ENCODE measurements at places on chromosomes 4 and X. TPM values are rescaled to one million over a fixed set of nuclear protein-coding genes. Genes with fewer than 3 reads are reported as not detected.

The ODAPH gene
- 1.9 TPM for total RNA-seq

The ETDB gene
- not detected for total RNA-seq

The INTS6L gene
- total RNA-seq: 25.0 TPM

The RGN gene
- total RNA-seq: not detected

DNA sequence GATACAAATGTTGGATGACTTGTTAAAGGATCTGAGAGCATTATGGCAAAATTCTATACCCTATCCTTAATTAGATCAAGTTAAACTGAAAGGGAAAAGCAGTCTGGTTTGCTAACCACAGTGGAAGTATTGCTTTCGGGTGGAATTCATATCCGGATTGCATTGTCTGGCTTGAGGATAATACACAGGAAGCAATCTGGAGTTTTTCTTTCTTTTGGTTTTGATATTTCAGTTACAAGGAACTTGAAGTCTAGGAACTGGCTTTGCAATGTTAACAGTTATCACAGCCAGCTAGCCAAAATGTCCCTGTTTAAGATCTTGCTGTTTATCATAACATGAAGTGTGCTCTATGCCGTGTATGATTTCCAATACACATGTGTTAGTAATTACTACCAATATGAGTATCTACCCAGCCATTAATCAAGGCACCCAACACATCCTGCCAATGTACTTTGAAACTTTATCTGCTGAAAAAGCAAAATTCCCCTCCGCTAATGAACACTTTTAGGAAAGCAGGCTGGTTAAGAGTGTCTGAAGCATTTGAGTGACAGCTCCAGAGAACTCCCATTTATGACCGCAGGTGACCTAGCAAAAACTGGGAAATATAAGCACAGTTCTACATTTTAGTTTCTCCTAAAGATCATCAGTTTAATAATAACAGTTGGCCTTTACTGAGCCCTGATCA lies 146.4 kb downstream of the PALLD start:
- no peak overlapping the region for H3K27ac ChIP-seq
- no peaks in the 10 kb centered on the region for H3K36me3 ChIP-seq
- DNase-seq: no peak

DNA sequence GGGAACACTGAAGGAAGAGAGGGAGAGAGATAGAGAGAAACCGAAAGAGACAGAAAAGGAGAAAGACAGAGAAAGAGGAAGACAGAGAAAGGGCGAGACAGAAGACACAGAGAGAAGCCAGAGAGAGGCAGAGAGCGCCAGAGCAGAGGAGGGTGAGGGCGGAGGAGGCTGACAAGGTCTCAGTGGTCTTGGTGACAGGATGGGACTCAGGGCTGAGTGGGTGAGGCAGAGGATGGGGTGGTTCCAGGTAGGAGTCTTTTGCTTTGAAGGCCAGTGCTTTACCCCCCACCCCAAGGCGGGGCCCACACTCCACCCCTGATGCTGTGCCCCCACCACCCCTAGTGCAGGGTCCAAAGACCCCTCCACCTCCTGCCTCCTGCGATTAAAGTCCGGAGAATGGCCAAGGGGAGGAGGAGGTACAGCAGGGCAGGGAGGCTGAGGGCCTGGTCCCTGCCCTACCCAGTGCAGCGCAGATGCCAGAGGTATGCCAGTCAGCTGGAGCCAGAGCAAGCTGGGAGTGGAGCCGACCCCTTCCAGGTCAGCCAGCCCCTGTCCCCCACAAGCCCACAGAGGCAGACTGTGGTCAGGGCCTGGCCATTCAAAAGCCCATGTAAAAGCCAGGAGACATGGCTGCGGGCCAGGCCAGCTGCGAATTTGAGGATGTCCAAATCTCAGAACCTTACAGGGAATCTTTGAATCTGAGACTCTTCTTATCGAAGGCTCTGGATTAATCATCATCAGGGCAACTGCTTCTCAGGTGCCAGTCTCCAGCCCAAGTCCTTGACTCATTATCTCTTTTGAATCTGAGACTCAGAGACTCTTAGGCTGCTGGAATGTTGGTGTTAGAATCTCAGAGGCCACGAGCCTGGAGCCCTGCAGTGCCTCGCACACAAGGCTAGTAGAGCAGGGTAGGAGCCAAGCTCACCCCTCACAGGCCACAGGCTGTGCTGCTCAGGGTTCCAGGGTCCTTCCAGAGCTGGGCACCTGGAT lies 758 bp downstream of the IQSEC2 start:
- H3K27ac ChIP-seq: no peak overlapping the region
- no peak for DNase-seq
- H3K4me1 ChIP-seq: peaks cover 11% of the 10 kb centered on the region
- no peaks in the 10 kb centered on the region for H3K36me3 ChIP-seq
- H3K27me3 ChIP-seq: peaks cover 2% of the 10 kb centered on the region

DNA sequence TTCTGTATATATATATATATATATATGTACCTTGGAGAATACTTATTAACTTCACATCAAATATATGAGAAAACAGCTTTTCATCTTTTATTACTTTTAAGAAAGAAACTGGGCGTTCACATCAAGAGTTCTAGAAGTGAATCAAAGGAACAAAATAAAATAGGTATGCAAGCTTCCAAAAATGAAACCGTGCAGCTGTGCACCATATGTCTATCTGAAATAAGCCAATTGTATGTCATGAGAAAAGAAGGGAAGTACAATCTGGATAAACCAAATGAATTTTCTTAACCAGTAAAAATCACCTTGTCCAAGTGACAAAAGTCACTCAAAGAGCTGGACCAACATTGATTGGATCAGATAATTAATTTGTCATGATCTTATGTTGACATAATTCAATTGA lies 405.4 kb upstream of the TECRL start:
- no peaks in the 10 kb centered on the region for H3K27me3 ChIP-seq
- H3K36me3 ChIP-seq: no peaks in the 10 kb centered on the region
- no peak for DNase-seq

- no peaks in the 10 kb centered on the region for H3K36me3 ChIP-seq
- no peak overlapping the region for H3K4me3 ChIP-seq
- H3K4me1 ChIP-seq: no peaks in the 10 kb centered on the region
- H3K27ac ChIP-seq: no peak overlapping the region
Measured at GRCh38 chr4:91317434-91317833, 986.3 kb upstream of the GRID2 start.

All from activated CD4-positive, alpha-beta memory T cell treated with anti-CD3 and anti-CD28 coated beads, Interleukin-2, amount 10 ng/mL, durations not matched to agents 7 days and 5 days (primary cell).